Naive B cell (primary cell): ENCODE measurements at places on chromosomes 16 and 17.

DNA sequence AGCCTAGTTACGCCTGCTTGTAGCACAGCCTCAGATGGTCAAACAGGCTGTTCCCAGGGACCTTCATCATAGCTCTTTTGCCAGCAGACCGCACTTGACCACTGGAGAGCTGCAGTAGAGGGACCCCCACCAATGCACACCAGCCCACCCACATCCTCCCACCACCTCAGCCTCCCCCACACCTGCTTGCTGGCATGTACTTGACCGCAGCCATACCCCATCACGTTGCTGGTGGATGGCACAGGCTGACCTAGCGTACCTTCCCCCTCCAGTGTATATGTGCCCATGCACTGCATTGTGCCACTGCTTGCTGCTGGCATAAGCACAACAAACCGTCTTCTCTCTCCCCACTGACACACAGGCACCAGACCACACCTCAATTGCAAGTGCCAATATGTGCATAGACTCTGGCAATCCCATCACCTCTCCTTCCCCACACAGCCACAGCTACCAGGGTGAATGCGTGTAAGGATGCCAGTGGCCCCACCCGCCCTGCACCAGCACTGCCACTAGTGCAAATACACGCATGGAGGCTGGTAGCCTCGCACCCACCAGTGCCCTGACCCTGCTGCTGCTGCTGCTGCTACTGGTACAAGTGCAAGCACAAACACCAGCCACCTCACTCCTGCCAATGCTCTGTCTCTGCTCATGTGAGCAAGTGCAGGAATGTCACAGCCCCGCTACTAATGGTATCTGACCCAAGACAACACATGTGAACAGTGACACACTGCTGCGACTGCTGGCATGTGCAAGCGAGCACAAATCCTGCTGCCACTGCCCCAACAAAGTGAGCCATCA lies 1377.6 kb downstream of the CDH11 start:
- DNase-seq, result no peak

DNA sequence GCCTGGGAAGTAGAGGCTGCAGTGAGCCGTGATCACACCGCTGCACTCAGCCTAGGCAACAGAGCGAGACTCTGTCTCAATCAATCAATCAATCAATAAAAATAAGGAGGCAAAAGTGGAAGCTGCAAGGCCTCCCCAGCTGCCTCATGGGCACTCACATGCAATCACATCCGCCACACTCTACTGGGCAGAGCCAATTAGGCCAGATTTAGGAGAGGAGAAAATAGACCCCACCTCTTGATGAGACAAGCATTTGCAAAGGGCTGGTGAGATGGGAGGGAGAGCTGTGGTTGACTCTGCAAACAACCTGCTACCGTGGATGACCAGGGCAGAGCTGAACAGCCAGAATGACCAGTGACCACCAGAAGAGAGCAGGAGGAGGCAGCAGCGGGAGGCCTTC lies 14.7 kb upstream of the GSG1L start:
- DNase-seq, result no peak

GRCh38 chr17:50380369-50381259 lies 7.6 kb downstream of the EME1 start:
- DNase-seq, result no peak

DNA sequence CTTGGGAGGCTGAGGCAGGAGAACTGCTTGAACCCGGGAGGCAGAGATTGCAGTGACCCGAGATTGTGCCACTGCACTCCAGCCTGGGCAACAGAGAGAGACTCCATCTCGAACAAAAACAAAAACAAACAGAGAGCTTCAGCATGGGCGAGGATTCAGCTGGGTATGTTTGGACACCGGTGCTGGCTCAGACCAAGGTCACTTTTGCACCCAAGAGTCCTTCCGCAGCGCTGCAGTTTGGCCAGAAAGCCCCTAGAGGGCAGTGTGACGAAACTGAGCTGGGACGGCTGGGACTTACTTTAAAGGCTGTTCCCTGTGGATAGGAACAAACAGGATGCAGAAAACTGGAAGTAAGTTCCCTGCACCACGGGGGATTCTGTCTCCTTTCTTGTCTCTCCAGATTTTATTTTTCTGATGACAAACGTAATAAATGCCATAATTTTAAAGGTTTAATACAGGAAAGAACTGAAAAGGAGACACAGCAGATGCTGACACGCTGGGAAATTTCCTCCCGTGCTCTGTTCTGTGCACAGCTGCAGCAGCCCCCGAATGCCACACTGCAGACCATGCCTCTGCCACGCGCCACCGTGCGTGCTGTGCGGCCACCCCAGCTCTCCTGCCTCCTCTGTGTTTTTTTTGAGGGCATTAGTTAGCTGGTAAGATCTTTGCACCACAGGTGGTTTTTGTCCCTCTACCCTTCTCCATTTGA lies 25.2 kb upstream of the USP36 start:
- peak; percentile 57 for DNase-seq

DNA sequence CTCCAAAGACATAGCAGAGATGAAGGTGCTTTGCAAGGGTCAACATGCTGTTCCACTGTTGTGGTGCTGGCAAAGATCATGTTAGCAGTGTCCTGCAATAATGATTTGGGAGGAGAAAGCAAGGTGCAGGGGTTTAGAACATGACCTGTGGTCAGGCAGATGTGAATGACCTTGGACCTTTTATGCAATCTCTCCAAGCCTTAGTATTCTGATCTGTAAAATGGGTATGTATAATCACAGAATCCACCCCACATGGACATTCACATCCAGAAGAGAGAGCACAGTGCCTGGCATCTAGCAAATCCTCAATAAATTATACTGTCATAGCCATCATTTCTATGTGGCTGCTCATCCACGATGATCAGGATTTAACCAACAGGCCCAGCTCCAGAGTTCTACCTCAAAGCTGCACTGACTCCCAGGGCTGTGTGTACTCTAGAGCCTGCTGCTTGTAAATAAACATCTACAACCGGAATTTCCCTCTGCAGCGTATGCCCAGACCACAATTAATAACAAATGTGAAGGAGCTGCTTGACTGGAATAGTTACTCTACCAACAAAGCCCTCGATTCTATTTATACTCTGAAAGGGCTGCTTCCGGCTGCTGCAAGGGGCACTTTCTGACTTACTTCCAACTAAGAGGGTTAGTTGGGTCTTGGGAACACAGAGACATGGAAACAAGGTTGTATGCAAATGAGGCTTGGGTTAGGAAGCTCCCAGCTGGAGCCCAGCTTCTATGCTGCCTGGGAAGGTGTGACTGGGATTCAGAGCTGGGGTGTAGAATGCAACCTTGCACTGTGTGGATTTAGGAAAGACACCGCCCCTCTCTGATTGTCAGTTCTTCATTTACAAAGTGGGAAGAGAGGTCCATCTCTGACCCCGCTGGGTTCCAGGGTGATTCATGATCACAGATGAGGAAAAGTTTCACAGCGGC lies 265.2 kb downstream of the XYLT1 start:
- no peak for DNase-seq

- no peak for DNase-seq
These were observed 66.5 kb downstream of the IGF2BP1 start for GRCh38 chr17:49063652-49064051.

- DNase-seq, result no peak
These were observed 33.6 kb upstream of the RAB11FIP4 start for GRCh38 chr17:31357839-31358394.

DNA sequence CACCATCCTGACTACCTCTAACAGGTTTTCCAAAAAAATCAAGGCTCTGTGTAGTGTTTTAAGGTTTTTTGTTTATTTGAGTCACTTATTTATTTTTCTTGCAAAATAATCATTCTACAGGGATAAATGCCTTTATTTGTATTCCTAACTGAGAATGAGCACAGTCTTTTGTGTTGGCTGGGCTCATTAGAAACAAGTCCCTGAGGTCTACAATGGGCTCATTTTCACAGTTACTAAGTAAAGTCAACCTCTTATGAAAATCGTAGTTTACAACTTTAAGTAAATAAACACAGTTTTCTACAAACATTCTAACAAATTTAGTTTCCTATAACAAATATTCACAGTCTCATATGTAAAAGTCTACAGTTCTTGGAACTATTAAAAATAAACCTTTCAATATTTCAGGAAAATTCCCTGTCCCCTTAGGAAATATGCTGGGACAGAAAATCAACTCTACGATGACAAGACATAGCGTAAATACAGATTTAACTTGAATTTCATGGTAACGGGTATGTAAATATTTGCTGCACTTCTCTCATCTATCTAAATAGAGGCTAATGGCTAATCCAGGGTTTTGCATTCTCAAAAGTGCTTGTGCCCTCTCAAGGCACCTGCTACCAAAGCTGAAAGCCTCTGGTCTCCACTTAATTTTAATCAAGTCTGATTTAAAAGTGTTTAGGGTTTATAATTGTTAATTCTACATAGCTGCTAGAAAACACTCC lies 31.5 kb upstream of the CDH5 start:
- no peak for DNase-seq

DNA sequence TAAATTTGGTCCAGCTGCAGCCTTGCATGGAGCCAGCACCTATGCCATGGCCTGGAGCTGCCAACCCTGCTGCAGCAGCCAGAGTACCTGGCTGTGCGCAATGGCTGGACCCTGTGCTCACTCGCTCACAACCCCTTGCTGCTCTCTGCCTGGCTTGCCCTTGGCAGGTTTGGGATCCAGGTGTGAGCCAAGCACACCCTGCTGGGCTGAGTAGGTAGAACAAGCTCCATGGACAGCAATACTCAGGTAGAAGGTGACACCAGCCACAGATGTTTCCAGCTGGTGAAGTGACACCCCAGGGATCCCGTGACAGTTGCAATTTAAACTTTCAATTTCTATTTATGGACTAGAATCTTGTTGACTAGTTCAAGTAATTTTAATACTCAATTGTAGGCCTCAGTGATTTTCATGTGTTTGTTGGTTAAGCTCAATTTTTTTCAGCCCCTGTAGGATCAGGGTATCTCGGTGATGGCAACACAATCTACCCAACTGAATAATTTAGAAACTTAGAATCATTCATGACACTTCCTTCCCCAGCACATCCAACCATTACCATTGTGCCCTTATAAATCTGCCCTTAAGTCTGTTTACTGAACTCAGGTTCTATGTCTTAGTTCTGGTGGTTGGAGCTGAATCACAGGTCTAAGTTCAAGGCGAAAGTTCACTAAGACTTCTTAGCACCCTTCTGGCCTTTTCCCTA lies 480.0 kb downstream of the PMP22 start:
- DNase-seq, result peak; percentile 9
